NCI-H1092 treated with DMSO at 0.1 percent for 48 hours (cell line): ENCODE measurements at places on chromosomes 12 and 14.

- DNase-seq, result no peak
Measured at GRCh38 chr14:54428527-54428926, 12.6 kb downstream of the CNIH1 start.

- peak; percentile 54 for DNase-seq
Measured at GRCh38 chr14:30108975-30109700, 181.5 kb upstream of the PRKD1 start.

GRCh38 chr14:47715330-47715729 is 39.9 kb upstream of the MDGA2 start:
- DNase-seq, result no peak

DNA sequence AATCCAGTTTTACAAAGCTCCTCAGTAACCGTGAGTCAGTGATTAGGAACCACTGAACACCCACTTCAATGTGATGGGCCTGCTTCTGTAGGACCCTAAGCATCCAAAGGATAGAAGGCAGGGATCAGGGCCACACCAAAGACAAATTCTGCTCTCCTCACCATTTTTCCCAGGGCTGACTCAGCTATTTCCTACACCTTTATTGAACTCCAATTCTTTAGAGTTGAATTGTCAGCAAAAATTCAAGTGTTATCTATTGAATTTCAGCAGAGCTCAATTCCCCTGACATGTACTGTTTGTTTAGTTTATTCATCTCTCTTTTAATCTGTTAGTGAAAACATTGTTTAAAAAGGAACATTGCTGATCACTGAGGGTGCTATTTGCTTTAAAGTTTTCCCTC is 457.7 kb upstream of the TMPO start:
- no peak for DNase-seq
